ENCODE measurements at places on chromosomes 2 and 18. TPM values are rescaled to one million over a fixed set of nuclear protein-coding genes. Genes with fewer than 3 reads are reported as not detected.

The SLC5A7 gene
- not detected for total RNA-seq

The KATNAL2 gene
- total RNA-seq = not detected

The KIF5C gene
- 6.2 TPM for total RNA-seq

The YWHAQ gene
- total RNA-seq = 172 TPM

The FZD7 gene
- total RNA-seq = 32.5 TPM

The CNGA3 gene
- not detected for total RNA-seq

- DNase-seq = no peak
These were observed 69.5 kb downstream of the SESTD1 start for GRCh38 chr2:179195141-179195540.

GRCh38 chr2:60976256-60976850 is 41.2 kb upstream of the PEX13 start:
- no peak for DNase-seq

DNA sequence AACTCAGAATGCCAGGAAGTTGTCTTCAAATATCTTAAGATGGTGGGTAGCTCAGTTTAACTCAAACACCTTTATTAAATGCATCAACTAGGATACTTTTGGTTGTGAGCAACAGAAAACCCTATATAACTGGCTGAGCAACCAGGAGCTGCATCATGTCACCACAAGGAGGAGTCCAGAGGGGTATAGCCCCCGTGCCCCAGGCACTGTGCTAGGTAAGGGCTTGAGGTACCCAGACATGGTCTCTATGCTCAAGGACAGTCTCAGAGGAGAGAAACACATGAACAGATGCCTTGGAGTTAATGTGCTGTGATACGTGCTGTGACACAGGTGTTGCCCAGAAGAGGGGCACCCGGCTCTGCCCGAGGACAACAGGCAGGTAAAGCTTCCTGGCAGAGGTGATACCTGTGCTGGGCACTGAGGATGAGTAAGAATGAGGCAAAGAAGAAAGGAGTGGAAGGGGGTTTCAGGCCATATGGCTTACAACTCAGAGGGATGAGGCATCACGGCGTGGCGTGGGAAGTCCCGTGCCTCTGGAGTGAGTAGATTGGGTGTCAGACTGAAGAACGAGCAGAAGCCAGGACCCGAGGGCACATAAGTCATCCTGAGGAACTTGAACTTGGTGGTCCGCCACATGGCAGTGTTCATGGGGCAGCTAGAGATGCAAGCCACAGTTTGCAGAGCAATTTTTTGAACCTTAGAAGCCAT is 32.0 kb upstream of the CAB39 start:
- no peak for DNase-seq

- no peak for DNase-seq
These were observed 22.7 kb upstream of the BMPR2 start for GRCh38 chr2:202353430-202353829.

- no peak for DNase-seq
These were observed 4.1 kb downstream of the RHBDD1 start for GRCh38 chr2:226839951-226840350.

DNA sequence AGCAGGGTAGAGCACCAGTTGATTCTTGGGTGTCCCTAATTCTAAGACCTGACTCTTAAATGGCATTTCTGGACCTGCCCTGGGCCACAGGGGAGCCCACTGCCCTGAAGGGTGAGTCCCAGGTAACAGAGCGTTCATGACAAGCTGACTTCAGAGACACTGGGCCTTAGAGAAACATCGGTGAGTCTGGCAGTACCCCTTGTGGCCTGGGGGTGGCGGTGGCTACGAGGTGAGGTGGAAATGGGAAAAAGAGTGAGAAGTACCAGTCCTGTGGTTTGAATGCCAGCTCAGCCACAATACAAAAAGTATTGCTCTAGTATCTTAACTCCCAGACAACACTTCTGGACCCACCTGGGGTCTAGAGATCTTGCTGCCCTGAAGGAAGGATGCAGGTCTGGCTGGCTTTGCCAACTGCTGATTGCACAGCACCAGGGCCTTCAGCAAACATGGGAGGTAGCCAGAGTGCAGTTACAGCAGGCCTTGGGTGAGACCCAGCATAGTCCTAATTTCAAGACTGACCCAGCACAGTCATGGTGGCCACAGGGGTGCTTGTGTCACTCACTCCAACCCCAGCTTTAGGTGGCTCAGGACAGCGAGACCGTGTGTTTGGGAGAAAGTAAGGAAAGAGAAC is 44.5 kb downstream of the USP34 start:
- DNase-seq = no peak

GRCh38 chr2:189336276-189336975 is 104.8 kb upstream of the WDR75 start:
- no peak for DNase-seq

DNA sequence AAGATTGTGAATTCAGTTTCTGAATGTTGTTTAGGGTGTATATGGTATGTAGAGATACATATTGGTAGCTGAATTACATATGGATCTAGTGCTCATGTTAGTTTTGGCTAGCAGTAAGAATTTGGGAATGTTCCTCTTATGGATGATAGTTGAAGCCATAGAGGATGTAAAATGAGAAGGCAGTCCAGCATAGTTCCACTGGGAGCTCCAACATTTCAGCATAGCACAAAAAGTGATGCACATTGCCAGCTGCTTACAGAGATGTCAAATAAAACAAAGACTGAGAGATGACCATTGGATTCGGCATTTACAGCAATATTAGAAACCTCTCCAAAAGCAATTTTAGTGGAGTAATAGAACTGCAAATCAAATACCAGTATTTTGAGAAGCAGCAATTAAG is 77.4 kb downstream of the EML4 start:
- no peak for DNase-seq

GRCh38 chr2:85949280-85949679 is 60.5 kb upstream of the ST3GAL5 start:
- no peak for DNase-seq

DNA sequence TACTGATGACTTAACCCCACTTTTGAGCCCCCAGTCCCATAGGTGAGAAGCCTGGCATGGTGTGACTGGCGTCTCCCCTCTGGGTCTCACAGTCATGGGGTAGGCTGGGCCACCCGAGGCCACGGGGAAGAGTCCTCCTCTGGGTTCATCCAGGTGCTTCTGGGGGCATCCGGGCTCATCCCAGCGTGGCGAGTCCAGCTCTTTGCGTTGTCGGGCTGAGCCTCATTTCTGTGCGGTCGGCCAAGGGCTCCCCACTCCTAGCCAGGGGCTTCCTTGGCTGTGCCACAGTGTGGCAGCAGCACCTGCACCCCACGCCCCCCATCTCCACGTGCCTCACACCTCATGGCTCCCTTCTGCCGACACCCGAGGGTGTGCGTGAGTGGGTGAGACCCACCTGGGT is 27.6 kb upstream of the SNED1 start:
- no peak for DNase-seq

DNA sequence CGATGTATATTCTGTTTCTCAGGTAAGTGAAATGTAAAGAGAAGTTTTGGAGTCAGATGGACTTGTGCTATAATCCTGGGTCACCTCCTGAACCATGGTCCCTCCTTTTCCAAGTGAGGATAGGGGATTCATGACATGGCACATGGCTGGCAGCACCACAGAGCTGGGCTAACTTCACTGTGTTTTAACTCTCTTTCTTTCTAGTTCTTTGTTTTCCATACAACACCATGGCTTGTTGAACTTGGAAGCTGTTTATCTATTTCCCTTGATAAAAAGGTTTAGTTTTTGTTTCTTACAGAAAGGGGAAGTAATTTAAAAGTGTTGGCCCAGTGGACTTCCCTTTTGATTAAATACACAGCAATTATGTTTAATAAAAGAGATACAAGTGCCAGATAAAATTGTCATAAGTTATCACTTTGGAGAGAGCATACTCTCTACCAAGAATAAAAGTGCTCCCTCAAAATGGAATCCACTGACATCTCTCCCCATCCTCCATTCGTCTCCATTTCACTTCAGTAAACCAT is 90.4 kb downstream of the PLCL1 start:
- no peak for DNase-seq

DNA sequence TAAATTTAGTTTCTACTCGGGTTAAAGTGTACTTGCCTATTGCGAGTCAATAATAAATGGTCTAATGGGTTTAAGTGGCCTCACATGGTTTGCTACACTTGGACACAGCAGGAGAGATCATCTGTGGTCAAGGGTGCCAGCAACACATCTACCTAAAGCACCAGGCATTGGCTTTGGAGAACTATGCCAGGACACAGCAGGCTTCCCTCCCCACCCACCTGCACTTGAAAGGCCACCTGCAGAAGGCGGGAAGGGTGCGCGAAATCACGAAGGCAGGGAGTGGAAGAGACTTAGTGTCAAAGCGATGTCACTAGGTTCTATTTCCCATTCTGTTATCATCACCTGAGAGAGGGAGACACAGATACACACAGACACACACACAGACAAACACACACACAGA is 44.5 kb downstream of the MYT1L start:
- no peak for DNase-seq

Data from ascending aorta (tissue), 2 donors.